NCI-H2107 (cell line): ENCODE measurements at places on chromosomes 12 and 14.

DNA sequence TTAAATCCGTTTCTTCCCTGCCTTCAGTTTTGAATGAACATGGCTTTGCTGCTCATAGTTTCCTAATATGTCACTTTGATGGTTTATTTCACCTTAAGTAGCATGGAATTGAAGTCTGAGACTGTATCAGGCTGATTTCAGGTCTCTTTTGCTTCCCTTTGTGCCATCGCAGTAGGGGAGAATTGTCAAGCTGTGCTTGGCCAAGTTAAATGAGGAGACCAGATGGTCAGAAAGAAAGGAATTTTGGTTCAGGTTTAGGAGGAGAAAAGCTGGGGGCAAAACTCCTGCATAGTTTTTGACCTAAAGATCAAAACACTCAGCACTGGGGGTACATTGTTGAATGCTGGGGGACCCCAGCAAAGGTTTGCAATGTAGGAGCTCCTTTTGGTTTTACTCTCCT is 398.4 kb downstream of the NUAK1 start:
- DNase-seq = no peak

DNA sequence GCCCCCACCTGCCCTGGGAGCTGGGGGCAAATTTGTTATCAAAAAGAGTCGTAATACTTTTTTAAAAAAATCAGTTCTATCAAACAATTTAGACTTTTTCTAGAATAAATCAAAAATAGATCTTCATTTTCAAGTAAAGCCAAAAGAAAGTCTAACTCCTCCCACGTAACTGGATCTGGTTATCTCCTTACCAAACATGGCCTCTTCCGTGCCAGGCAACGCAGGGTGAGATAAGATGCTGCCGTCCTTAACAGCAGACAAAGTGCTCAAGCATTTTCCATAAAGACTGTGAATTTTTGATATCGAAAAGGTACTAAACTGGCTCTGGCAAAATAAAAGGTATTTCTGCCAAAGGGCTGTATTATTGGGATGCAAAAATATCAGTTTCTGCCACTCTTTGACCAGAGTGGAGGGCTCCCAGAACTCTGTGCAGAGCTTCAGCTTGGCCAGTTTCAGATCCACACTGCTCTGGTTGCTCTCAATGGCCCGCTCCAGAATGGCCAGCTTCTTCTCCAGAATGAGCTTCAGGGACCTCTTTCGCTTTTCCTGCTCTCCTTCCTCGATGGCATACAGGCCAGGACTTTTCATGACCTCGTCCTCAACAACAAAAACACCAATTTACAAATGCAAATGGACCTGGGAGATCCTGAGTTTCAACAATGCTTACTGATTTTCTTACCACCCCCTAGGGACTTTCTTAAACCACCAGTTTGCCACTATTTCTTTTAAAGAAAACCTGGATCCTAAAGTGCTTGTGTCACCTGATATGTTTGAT is 29.0 kb downstream of the NRDE2 start:
- no peak for DNase-seq

GRCh38 chr12:77549383-77550128 is 281.1 kb upstream of the NAV3 start:
- DNase-seq = no peak

- no peak for DNase-seq
Observed at GRCh38 chr12:32920506-32921085, 24.0 kb upstream of the PKP2 start.

DNA sequence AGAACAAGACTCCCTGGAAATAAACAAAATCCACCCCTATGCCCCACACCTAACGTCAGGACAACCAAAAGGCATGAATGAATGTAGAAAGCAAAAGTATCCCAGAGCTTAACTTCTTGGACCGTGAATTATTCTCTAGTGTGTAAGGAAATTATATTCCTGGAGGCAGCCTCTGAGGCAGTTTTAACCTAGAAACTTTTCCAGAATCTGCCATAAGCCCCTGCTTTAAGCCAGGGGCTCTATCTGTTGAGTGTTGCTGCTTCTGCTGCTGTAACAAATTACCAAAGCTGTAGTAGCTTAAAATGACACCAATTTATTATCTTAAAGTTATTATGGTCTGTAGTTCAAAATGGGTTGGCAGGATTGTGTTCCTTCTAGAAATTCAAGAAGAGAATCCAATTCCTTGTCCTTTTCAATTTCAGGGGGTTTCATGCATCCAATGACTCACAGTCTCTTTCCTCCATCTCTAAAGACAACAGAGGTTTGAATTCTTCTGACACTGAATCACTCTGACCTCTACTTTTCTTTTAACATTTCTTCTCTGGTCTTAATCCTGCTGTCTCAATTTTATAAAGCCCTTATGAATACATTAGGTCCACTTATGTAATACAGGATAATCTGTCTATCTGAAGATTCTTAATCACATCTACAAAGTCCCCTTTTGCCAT is 242.7 kb downstream of the ATXN7L3B start:
- no peak for DNase-seq

GRCh38 chr12:47755655-47756562 is 2.8 kb downstream of the RAPGEF3 start:
- DNase-seq = no peak

- DNase-seq = no peak
Observed at GRCh38 chr12:78612190-78612589, 252.4 kb upstream of the SYT1 start.

DNA sequence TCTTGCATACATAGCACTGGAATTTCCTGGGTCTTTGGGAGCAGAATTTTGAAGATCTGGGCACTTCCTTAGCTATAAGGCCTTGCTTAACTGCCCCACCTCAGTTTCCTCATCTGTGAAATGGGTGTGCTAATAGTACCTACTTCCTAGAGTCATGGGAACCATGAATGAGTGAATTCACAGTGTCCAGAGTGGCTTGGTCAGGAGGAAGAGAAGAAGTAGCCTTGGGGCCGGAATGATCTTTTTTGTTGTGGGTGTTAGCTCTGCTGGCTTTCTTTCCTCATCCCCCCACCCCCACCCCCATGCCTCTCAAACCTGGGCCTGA is 2.4 kb downstream of the SH2B3 start:
- DNase-seq = no peak

DNA sequence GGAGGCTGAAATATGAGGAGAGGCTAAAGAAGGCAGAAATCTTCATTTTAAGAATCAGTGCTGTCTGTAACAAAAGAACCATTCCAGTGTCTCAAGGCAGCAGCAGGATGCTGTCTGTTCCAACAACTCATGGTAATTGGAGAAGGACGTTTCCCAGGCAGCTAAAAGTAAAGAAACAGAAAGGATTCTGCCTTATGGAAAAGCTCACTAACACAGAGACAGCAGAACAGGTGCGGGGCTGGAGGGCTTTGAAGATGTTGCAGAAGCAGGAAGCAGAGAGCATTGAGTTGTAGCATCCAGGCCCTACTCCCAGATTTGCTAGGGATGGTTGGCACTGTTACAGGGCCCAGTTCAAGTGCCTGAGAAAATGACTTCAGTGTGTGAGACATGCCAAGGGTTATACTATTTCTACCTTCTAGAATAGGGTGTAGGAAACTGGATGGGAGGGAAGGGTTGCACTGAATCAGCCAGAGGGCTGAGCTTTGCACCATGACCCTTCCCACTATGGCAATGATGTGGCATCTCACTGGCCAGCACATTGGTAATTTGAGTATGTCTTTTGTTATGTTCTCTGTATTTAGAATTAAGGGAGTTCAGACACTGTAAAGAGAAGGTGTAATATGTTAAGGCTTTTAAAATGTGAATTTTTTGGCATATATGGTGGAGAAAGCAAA is 160.0 kb upstream of the FBXO33 start:
- no peak for DNase-seq

- no peak for DNase-seq
Observed at GRCh38 chr12:124389725-124390441, 95.0 kb downstream of the RFLNA start.

- DNase-seq = no peak
Observed at GRCh38 chr14:31536201-31536960, 24.8 kb upstream of the NUBPL start.

DNA sequence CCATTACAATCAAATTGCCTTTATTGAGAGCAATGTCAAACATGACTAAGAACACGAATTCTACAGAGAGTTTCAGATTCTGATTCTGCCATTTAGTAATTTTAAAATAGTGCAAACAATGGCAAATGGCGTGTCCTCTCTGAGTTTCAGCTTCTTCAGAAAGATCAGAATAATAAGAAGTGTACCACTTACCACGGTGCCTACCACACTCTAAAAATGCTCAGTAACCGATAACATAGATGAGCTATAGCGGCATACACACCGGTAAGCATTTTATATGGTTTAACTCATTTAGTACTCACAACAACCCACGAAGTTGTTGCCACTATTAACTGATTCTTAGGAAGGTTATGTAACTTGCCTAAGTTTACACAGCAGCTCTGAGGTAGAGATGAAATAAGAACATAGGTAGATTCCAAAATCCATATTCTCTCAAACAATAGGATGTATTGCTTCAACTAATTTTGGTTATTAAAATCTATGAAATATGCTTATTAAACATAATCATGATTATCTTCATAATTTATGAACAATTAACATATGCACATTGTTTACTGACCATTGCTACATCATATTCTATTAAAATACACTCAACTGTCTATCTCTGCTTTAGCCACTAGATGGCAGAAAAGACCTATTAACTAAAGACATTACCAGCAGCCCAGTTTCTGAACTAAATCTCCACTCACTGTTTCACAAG is 38.3 kb downstream of the SLC6A15 start:
- DNase-seq = peak; percentile 30

GRCh38 chr14:58677517-58677916 is 39.8 kb downstream of the DACT1 start:
- DNase-seq = no peak

- DNase-seq = no peak
Observed at GRCh38 chr12:125528281-125528680, 463.0 kb downstream of the AACS start.

DNA sequence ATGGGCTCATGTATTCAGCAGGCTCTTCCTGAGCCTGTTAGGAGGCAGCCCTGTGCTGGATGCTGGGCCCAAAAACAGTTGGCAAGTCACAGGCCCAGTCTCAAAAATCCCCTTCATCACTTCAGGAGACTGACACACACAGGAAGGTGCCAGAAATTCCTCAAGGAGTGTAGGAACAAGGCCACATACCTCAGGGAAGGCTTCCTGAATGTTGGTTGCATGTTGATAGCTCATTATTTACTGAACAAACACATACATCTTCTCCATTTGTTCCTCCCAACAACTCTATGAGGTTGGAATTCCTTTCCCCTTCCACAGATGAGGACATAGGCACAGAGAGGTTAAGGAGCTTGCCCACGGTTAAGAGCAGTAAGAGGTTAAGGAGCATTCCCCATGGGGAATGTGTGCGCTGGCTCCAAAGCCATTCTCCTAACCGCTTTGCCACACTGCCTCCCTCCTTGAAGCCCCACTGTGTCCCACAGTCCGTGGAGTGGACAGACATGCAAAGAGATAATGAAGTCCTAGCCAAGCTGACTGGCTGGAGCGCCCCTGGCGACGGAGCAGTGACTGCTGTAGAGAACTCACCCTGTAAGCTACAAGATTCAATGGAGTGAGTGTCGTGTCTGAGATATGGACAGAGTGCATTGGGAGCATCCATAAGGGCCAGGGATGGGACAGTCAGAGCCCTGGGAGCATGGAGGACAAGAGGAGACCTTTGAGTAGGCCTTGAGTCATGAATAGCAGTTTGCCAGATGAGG is 3.3 kb downstream of the HHIPL1 start:
- DNase-seq = no peak

GRCh38 chr14:68800390-68800789 is 7.5 kb upstream of the ZFP36L1 start:
- no peak for DNase-seq

GRCh38 chr12:122078141-122079032 is at the start of gene MLXIP:
Gene MLXIP (plus strand): TSS chr12:122078756. CDS start chr12:122078854, 98 bp downstream.
- DNase-seq = peak; percentile 90

DNA sequence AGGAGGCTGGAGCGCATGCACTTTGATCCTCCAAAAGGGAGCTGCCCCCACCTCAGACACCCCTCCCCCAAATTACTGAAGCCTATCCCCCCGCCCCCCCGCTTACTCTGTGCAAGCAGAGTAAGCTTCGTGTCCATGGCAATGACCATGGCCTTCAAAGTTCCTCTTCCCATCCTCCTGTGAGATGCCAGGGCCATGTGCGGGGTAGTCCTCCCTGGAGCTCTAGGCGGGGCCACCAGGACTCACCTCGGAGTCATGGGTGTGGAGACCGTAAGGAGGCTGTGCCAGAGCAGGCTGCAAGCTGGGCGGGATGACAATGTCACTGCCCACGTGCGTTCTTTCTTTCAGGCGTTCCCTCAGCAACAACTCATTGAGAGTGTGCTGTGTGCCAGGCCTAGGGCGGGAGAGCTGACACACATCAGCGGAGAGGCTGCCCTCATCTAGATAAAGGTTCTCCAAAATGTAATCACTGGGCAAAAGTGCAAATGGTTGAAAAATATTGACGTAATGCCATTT is 66.8 kb downstream of the C14orf132 start:
- no peak for DNase-seq

- no peak for DNase-seq
Observed at GRCh38 chr12:12088147-12088546, 17.4 kb downstream of the BCL2L14 start.

DNA sequence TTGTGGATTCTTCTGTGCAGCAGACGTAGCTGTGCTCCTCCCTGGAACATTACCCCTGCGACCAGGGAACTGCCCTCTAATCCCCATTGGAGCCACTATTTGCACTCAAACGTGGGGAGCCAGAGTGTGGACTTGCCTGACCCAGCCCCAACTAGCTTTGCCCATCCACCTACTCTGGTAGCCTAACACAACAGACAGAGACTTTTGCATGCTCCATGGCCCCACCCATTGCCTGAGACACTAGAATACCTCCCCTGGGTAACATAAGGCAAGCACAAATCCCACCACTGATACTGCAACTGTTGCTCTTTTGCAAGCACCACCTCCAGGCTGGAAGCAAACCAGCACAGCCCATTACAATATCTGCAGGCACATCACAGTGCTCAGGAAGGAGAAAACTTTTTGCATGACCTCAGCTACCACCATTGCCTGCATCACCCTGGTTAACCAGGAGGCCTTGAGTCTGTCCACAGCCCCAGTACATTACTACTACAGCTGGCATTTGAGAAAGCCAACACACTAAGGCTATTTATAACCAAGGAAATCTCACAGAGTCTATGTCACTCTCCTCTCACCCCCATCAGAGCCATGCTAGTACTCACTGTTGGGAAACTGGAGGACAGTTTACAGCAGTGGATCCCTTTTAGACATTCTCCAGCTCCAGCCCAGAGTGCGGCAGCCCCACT is 15.0 kb downstream of the CEP128 start:
- no peak for DNase-seq

GRCh38 chr12:21308785-21309184 is 25.9 kb downstream of the SLCO1A2 start:
- DNase-seq = no peak

- no peak for DNase-seq
Observed at GRCh38 chr12:109944561-109945359, 44.7 kb downstream of the TCHP start.
